GM23248 (cell line): ENCODE measurements at places on chromosomes 3 and 15. TPM values are rescaled to one million over a fixed set of nuclear protein-coding genes. Genes with fewer than 3 reads are reported as not detected.

The CNTN6 gene
- not detected in 2 replicates for total RNA-seq

The SLC24A5 gene
- not detected in 2 replicates for total RNA-seq

DNA sequence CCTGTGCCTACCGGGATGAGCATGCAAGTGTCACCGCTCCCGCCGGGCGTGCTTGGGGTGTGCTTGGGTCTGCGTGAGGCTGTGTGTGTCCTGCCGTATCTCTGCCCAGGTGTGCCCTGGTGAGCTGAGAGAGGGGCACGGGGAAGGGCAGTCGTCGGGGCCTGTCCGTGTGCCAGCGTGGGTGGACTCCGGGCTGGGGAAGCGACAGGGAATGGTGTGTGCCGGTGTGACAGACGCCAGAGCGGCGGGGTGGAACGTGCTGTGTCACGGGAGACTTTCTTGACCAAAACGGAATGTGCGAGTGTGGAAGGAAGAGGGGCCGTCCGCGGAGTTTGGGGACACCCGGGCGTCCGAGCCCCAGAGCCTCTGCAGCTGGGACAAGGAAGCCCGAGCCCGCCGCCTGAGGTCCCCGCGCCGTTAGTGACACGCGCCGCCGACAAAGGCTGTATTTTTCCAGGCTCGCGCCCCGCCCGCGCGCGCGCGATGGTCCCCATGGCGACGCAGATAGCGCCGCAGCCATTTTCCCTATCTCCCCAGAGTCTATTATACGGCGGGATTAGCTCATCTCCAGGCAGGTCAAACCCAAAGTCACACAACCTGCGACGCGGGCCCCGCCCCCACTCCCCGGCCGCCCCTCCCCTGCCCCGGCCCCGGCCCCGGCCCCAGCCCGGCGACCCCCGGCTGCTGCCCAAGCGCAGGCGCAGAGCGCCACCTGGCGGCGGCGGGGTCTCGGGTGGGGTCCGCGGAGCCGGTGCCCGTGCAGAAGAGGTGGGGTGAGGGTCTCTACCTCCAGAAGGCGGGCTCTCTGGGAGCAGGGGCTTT is 4.5 kb upstream of the GATA2 start:
- no peaks in the 10 kb centered on the region for H3K27me3 ChIP-seq
- H3K4me3 ChIP-seq, result peak overlapping the region; percentile 66
- H3K4me1 ChIP-seq, result no peaks in the 10 kb centered on the region
- peak; percentile 81 for DNase-seq
- H3K36me3 ChIP-seq, result no peaks in the 10 kb centered on the region

DNA sequence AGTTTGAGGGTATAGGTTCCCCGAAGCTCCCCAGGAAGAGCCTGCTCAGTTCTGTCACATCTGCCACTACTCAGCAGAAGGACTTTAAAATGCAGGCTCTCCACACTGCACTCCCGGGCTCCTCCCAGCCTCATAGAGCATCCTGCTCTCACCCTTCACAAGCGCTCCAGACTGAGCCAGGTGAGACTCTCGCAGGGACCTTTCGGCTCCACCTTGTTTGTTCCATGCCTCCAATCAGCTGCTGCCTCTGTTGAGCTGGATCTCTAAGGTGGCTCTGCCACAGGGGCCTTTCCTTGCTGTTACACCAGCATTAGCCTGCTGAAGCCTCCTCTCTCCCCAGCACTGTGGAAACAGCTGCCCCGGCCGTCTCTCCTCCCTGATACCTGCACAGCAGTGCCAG is 56.1 kb downstream of the SLCO3A1 start:
- peaks cover 9% of the 10 kb centered on the region; the same call in 1 of the 2 replicates for H3K4me1 ChIP-seq
- H3K27ac ChIP-seq, result no peak overlapping the region
- DNase-seq, result no peak
- H3K36me3 ChIP-seq, result no peaks in the 10 kb centered on the region
- no peaks in the 10 kb centered on the region for H3K27me3 ChIP-seq

GRCh38 chr15:43408789-43409188 is 37.9 kb downstream of the TUBGCP4 start:
- H3K36me3 ChIP-seq, result peaks cover 71% of the 10 kb centered on the region
- H3K4me3 ChIP-seq, result no peak overlapping the region
- H3K27ac ChIP-seq, result no peak overlapping the region
- no peak for DNase-seq
- peaks cover 11% of the 10 kb centered on the region for H3K4me1 ChIP-seq
